Karpas-422 (cell line): ENCODE measurements at places on chromosomes 5 and 9.

DNA sequence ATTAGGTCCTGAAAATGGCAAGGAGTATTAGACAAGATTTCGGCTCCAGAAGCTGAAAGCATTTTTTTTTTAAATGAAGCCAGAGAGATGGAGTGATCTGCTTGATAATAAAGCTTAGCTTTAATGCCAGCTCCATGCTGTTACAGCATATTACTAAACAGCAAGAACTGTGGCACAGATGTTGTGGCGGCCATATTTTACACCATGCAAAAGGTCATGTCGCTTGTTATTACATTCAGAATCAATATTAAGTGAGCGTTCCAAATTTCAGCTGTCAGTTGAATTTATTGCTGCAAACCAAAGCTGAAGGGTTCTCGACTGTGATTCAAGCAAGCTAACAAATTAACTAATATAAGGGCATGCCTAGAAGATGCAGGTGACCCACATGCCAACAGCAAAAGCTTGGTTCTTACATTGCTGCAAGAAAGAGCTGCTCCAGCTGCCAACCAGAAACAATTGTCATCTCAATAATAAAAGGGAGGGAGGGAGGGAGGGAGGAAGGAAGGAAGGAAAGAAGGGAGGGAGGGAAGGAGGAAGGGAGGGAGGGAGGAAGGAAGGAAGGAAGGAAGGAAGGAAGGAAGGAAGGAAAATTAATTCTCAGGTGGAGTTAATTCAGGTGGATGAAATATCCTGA lies 517.7 kb upstream of the WWC1 start:
- no peak for DNase-seq

GRCh38 chr9:12859704-12860251 lies 85.0 kb downstream of the LURAP1L start:
- DNase-seq: no peak

DNA sequence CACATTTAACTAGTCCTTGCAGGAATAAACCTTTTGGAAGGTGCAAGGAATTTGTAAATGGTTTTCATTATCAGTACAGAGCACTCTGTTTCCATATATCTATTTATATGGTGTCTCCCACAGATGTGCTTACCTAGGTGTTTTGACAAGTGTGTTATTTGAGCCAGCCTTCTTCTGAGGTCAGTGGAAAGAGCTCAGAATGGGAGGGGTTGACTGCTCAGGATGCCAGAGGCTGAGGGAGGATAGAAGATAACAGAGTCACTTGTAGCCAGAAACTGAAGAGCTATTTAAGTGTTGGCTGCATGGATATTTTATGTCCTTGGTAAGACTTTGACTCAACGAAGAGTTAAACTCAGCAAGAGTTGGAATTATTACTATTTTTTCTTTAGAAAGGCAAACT lies 5.0 kb downstream of the CMYA5 start:
- no peak for DNase-seq

GRCh38 chr5:58963361-58963760 lies 380.5 kb downstream of the RAB3C start:
- DNase-seq: no peak

- no peak for DNase-seq
Observed at GRCh38 chr5:35269006-35269405, 38.7 kb upstream of the PRLR start.

- peak; percentile 54 for DNase-seq
Observed at GRCh38 chr9:22813529-22813928, 366.9 kb downstream of the DMRTA1 start.

GRCh38 chr5:56963246-56963645 lies 11.3 kb upstream of the MIER3 start:
- DNase-seq: no peak

DNA sequence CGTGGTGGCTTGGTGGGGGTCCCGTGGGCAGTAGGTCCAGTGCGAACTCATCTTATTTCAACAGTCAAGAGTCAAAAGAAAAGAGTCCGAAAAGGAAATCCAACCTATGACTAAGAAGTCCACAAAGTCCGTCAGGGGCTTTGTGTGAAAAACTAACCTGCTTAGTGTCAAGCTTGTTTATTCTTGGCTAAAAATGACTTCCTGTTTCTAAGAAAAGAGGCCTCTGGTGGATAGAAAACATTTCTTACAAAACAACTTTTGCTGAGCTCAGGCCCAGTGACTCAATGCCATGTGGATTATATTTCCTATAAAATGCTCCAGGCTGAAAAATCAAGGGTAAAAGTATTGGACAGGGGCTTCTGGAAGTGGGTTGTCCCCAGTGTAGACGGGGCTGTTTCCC lies 105.9 kb downstream of the GADD45G start:
- no peak for DNase-seq
